Erythroblast (primary cell): ENCODE measurements at places on chromosomes 3 and 15.

- DNase-seq, result peak; percentile 40
Observed at GRCh38 chr3:184523825-184524615, 37.6 kb upstream of the EPHB3 start.

- DNase-seq, result peak; percentile 28
Observed at GRCh38 chr15:37097144-37097919, 3.0 kb downstream of the MEIS2 start.

GRCh38 chr3:129002573-129003569 is 1.8 kb downstream of the EFCC1 start:
- no peak for DNase-seq

DNA sequence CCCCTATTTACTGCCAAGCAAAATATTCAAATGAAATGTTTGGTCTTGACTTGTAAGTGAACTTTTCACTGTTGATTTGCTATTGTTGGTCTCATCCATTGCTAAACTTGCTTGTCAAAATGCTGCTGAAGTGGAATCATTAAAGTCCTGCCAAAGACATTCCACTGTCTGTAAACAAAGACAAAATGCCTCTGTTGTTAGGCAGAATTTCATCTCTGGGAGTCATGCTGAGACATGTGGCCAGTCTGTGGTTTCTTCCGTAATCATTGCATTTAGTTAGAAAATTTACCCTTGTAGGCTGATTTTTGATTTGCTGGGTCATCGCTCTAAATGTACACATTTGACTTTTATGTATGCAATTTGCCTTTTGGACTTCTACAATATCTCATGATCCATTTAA is 577.7 kb downstream of the MECOM start:
- DNase-seq, result no peak

DNA sequence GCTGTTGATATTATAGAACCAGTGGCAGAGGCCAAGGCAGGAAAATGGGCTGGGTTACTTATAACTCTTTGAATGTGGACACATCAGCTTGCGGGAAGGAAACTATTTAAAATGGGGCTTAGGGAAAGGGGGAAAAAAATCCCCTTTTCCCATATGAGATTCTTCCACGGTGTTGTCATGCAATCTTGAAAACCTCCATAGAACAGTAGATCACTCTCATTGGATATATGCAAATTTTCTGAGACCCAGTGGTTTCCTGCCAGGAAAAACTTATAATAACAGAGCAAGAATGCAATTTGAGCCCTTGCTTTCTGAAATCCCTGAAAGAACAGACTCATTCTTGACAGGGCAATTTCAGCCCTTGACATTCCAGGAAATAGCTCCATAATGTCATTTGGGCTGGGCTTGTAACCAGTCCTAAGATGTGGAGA is 31.1 kb downstream of the TMEM212 start:
- DNase-seq, result no peak

DNA sequence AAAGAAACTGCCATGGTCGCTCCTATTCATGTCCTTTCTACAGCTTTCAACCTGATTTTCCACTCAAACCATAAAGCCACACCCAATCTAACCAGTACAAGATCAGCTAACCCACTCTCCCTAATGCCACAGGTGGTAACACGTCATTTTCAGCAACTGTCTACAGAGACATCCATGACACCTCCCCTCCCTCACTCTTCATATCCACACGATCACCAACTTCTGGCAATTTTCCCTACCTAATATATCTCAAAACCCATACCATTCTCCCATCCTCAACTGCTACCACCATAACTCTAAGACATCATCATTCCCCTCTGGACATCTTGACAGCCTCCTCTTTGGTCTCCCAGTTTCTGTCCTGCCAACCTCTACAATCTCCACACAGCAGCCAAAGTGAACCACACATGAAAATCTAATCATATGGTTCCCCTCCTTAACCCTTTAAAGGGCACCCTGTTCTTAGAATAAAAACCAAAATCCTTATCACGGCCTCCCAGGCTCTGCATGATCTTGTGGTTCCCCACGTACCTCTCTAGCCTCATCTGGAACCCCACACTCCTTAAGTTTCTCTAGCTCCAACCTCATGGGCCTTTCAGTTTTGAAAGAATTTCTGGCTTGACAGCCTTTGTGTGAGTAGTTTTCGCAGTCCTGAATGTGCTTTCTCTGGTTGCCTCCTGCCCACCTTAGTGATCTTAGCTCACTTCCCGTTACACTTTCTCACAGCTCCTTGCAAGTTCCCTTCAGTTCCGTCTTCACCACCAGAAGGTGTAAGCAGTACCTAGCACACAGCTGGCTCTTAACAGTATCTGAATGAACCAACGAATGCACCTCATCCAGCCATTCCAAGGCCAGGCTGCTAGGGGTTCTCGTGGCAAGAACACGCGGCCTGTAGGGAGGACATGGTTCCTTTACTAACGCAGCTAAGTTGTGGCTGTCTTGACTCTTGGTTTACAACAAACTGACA is 33.4 kb downstream of the SPINK8 start:
- DNase-seq, result peak; percentile 62

DNA sequence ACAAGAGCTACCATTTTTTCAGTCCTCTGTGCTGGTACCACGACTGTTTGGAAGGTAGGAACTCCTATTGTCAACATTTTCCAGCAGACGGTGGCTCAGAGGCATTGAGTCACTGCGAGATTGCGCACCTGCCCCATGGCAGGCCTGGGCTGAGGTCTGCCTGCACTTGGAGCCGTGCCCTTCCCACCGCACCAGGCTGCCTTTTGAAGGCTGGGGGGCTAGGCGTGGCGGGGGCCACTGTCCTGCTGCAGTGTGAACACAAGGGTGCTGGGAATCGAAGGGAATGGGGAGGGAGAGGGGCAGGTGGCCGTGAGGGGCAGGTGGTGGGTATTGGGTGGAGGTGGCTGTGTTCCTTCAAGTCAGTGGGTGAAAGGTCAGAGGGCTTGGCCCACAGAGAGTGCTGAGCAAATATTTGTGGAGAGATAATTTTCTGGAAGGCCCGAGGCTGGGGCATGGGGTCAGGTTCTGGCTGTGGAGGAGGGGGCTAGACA is 16.3 kb downstream of the SNX33 start:
- DNase-seq, result no peak

- DNase-seq, result peak; percentile 63
Observed at GRCh38 chr15:60396958-60397771, 621 bp downstream of the ANXA2 start.

GRCh38 chr3:151770956-151771355 is 37.2 kb downstream of the AADACL2 start:
- DNase-seq, result no peak

DNA sequence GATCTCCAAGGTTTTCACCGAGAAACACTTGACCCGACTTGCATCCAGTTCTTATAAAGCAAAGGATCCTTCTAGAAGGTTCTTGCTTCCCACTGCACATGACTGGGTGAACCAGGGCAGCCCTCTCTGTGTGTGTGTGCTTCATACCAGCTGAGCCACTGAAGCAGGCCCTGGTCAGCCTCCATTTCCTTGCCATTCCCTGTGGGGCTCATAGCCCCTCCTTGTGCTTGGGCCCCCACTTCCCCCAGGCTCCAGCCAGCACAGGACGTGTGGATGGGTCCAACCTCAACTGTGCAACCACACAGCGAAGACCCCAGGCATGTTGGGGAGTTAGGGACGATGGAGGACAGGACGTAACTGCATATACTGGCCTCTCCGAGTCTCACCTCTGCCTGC is 15.5 kb downstream of the KLF15 start:
- no peak for DNase-seq

DNA sequence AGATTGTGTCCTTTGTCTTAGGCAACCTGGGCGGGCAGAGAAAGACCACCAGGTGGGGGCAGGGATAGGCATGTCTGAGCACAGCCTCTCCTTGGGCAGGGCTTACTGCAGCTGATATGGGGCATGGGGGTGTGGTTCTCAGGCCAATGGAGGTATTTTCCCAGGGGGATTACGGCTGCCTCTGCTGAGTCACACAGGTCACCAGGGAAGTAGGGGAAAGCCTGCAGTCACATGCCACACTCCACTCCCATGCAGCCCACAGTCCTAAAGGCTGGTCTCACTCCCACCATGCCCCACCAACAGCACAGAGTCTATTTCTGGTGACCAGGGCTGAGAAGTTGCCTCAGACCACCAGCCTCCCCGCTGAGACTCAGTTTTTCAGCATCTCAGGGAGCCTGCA is 466.4 kb downstream of the DIPK2A start:
- DNase-seq, result no peak

GRCh38 chr3:190621927-190622326 is 108.0 kb downstream of the IL1RAP start:
- no peak for DNase-seq

DNA sequence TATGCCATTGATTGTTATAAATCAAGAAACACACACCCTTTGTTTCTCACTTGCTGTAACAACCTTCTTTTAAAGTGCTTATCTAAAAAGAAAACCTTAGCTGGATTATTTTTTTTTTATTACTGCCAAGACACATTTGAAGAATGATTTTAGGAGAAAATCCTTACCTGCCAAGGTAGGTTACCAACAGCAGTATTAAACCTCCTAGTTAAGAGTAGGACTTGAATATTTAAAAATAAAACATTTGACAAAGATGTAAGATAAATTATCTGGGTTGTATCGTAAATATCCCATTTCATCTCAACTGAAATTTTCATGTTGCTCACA is 192.1 kb downstream of the PDZRN3 start:
- DNase-seq, result no peak

- no peak for DNase-seq
Observed at GRCh38 chr3:188306435-188307005, 152.6 kb downstream of the LPP start.

GRCh38 chr3:132464066-132464465 is 46.8 kb downstream of the DNAJC13 start:
- no peak for DNase-seq

DNA sequence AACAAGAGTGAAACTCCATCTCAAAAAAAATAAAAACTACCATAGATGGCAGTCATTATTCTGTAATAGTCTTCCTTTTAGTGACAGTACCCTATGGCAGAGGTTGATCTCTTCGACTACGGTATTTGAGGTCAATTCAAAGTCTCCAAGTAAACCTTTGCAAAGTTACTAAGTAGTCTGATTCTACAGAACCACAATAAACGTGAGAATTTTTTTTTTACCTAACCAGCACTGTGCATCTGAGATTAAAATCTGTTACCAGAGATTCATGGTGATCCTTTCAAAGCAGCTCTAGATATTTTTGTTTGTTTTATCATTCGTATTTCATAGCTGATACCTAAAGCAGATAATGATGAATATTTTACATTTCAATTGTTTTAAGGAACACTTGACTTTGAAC is 86.6 kb upstream of the CHD2 start:
- DNase-seq, result no peak

DNA sequence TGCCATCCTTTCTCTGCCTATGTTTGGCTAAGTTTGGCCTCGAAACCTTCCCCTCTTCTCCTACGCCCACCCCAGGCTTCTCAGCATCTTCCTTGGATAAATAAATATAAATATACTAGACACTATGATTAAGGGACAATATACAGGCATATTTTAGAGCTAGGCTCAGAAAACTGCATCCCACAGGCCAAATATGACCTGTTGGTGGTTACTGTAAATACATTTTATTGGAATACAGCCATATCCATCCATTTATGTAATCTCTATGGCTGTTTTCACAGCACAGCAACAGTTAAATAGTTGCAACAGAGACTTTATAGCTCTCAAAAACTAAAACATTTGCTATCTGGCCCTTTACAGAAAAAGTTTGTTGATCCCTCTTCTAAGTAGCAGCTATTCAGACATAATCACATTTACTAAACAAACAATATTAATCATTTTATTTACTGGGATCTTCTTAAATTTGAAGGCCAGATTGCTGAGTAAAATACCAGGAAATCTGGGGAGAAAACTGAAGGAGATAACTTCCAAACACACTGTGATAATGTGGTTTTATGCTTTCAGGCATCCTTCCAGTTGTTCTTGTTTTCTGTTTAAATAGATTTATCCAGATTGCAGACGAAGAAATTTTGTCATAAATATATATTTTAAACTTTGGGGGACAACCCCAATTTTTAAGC is 269.7 kb upstream of the THRB start:
- DNase-seq, result no peak

- no peak for DNase-seq
Observed at GRCh38 chr3:185847506-185847905, 22.7 kb upstream of the IGF2BP2 start.

- DNase-seq, result no peak
Observed at GRCh38 chr15:36682101-36682500, 102.7 kb downstream of the CDIN1 start.

DNA sequence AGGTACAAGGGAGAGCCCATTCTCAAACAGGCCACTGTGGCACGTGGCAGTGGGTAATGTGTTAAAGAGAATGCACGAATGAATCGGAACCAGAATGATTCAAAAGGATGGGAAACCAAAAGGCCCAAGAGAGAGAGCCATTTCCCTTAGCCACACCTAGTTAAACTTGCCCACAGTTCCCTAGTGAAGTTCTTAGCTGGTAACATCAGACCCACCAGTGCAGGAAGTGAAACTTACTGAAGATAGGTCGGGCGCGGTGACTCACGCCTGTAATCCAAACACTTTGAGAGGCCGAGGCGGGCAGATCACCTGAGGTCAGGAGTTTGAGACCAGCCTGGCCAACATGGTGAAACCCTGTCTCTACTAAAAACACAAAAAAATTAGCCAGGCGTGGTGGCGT is 97.1 kb downstream of the MEX3B start:
- DNase-seq, result no peak

- peak; percentile 11 for DNase-seq
Observed at GRCh38 chr15:99668533-99669182, 64.6 kb downstream of the LYSMD4 start.

- no peak for DNase-seq
Observed at GRCh38 chr3:100096866-100097265, 17.4 kb downstream of the FILIP1L start.

DNA sequence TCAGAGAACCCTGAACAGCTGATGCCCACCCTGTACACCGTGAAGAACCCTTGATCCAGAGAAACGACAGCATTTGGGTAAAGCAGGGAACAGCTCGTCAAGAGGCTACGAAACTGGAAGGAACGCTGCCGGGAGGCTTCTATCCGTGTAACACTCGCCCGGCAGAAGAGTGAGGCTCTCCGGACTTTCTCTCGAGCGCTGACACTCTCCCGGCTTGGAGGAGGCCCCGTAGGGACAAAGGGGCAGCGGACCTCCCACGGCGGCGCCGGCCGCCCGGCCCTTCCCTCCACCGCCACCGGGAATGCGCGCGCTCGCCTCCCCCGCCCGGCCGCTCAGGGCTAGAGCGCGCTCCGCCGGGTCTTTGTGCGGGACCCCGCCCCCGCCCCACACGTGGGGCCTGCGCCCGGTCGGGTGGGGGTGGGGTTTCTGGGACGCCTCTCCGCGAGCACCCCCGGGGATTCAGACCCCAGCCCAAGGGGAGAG is 1.7 kb downstream of the HYAL2 start:
- peak; percentile 88 for DNase-seq

GRCh38 chr3:186097317-186097662 is 11.6 kb downstream of the ETV5 start:
- DNase-seq, result no peak

- peak; percentile 78 for DNase-seq
Observed at GRCh38 chr3:195458316-195458717, 15.5 kb upstream of the ACAP2 start.

DNA sequence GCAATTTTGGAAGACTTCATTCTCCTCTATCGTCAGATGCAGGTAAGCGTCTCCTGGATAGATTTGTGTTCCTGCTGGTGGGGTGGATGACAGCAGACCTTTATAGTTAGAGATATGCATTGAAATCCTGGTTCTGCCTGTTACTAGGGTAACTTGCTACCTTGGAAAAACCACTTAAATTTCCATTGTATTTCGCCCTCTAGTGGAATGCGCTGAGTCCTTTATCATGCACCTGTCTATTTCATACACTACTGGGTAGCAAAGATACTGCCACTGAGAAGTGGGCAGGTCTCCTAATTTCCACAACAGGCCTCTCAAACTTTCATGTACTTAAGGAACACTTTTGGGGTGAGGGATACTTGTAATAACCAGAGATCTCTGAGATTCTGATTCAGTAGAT is 209.5 kb upstream of the SUCLG2 start:
- peak; percentile 12 for DNase-seq
